ENCODE measurements at places on chromosomes 16 and 17.

- DNase-seq, result no peak
These were observed 7.3 kb upstream of the CD300H start for GRCh38 chr17:74574489-74575142.

- DNase-seq, result no peak
These were observed 77.2 kb downstream of the BRIP1 start for GRCh38 chr17:61786088-61786487.

GRCh38 chr17:77361986-77362620 lies 221.3 kb downstream of the SEC14L1 start:
- no peak for DNase-seq

DNA sequence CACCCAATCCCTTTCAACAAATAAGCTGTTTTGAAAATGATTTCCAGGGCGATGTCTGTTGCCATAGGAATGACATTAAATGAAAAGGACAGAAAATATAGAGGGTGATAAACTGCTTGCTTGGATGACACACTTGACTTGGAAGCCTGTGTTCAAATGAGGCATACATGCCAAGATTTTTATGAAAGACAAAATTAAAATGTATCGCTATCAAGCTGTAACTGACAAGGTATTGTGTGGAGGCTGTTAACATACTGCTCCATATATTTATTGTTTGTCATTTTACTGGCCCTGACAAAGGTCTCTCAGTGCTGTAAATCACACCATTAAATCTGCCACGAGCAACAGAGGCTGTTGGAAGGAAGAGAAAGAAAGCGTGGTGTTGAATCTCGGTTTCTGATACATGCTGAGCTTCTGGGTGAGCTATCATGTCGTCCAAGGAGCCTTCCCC lies 456.2 kb upstream of the SALL1 start:
- no peak for DNase-seq

- no peak for DNase-seq
These were observed 6.3 kb upstream of the GGA2 start for GRCh38 chr16:23516366-23517137.

DNA sequence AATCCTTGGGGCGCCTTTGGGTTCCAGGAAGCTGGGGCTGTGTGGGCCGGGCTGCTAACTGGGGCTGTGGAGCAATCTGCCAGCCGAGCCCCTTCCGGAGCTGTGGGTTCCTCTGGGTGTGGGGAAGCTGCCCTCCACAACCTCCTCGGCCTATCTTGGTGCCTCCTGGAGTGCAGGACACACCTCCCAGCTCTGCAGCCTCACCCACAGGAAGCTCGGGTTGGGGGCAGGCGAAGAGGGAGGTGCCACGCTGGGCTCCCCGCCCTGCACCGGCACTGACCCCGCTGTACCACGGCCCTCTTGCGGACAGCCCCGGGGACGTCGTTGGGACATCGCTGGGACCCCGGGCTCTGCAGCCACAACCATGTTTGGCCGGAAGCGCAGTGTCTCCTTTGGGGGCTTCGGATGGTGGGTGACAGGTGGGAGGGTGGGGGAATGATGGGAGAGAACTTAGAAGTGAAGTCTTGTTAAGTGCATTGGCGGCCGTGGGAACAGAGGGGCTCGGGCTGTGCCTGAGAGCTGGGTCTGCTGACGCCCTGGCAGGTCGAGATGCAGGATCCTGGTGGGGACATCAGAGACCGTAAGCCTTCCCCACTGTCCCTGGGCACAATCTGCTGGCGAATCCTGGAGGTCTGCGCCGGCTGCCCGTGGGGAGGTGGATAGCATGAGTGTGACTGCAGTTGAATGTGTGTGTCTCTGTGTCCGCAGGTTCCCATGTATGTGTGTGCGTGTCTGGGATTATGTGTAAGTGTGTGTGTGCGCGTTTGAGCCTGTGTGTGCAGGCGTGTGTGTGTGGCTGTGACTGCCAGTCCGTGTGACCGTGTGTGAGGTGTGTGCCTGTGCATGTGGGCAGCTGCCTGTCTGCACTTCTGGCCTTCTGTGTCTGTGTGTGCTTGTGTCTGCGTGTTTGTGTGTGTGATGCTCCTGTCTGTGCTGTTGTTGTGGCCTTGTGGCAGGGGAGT lies at the start of gene RAP1GAP2:
Gene RAP1GAP2 (plus strand): TSS at position 275 of the 962 bp plus-strand sequence. CDS start 90 bp downstream, at position 365.
- DNase-seq, result no peak

DNA sequence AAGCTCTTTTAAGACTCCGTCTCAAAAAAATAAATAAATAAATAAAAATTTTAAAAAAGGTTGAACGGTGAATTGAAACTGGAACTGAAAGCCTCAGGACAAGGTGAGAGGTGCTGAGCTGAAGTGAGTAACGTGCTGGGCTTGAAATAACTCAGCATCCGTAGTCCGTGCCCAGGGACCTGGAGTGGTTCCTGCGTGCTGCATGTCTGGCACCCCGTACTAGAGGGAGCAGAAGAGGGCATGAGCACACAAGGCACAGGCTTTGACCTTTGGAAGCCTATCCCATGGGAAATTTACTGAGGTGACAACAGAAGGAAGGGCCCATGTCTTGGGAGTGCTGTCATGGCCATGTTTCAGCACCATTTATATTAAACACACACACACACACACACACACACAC lies 4.5 kb upstream of the MEIOB start:
- DNase-seq, result no peak

GRCh38 chr16:339680-340079 lies 12.8 kb downstream of the AXIN1 start:
- no peak for DNase-seq

- DNase-seq, result no peak
These were observed 36.8 kb downstream of the TMEM132E start for GRCh38 chr17:34616148-34616547.

DNA sequence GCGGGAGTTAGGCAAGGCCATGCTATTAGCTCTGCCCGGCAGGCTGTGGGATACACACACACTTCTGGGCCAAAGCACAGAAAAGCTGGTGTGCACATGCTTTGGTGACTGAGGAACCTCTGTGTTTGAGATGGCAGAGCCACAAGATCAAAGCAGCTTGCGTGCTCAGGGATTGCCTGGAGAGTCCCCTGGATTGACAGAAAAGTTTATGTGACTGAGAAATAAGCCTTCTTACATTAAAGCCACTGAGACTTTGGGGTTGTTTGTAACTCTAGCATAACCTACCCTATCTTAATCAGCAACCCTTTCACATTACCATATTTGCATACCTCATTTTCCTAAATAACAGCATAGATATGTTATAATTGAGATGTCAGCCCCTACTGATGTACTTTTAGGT lies 69.3 kb downstream of the MYO1D start:
- DNase-seq, result no peak

- DNase-seq, result no peak
These were observed 230.0 kb downstream of the NTN1 start for GRCh38 chr17:9251273-9251672.

DNA sequence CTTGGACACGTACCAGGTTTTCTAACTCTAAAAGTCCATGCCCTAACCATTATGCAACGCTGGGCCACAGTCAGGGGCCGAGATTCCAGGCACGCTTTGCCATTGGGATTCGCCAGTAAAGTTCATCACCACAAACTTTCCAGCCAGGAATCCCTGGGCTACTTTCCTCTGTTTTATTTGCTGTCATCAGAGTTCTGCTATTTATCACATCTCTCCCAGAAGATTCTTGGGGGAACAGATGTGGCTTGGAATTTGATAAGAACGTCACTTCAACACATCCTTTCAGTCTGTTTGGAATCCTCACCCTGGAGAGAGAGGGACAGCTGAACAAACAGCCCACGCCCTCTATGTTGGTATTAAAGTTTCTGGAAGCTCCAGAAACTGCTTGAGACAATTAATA lies 109.6 kb upstream of the CACNG3 start:
- no peak for DNase-seq

GRCh38 chr17:14784997-14785696 lies 480.0 kb downstream of the PMP22 start:
- no peak for DNase-seq

DNA sequence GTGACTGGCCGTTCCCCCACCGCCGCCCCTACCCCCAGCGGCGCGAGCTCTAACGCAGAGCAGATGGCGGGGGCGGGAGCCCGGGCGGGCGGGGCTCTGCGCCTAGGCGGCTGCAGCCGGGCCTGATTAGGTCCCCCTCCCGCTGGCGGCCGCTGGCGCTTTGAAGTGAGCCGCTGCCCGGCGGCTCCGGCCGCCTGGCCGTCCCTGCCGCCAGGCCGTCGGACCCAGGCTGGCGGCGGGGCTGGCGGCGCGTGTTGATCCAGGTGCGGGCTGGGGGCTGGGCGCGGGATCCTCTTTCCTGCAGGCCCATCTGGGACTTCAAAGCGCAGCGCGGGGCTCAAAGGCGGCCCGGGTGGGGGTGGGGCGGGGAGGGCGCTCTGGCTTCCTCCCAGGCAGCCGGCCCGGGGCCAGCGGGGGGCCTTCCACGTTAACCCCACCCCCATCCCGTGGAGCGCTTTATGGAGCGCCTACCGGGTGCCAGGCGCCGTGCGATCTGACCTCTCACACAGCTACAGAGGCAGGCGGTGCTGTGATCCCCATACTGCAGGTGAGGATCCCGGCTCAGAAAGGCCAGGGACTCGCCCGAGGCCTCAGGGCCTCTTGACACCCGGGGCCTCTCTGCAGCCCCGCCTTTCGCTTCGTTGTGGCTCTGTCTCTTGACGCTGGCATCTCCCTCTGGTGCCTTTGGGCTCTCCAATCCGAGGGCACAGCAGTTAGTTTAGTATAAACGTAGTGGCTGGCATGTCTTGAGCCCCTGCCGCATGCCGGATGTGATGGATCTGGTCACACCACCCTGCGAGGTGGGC lies 80.0 kb upstream of the NKD1 start:
- no peak for DNase-seq

DNA sequence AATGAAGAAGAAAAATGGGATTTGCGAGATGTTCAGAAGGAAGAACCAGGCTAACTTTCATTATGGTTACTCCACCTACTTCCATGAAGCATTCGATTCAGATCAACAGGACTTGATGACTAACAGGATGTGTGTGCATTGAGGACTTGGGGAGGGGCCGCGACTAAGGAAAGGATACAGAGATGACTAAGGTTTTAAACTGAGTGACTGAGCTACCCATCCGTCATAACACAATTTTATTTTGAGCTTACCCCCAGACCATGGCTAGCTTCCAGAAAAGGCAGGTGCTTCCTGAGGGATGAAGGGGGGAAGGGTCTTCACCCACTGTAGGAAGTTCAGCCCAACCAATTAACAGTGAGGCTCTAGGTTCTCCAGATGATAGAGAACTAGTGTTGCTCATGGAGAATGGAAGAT lies 2.5 kb upstream of the CDYL2 start:
- peak; percentile 53 for DNase-seq

DNA sequence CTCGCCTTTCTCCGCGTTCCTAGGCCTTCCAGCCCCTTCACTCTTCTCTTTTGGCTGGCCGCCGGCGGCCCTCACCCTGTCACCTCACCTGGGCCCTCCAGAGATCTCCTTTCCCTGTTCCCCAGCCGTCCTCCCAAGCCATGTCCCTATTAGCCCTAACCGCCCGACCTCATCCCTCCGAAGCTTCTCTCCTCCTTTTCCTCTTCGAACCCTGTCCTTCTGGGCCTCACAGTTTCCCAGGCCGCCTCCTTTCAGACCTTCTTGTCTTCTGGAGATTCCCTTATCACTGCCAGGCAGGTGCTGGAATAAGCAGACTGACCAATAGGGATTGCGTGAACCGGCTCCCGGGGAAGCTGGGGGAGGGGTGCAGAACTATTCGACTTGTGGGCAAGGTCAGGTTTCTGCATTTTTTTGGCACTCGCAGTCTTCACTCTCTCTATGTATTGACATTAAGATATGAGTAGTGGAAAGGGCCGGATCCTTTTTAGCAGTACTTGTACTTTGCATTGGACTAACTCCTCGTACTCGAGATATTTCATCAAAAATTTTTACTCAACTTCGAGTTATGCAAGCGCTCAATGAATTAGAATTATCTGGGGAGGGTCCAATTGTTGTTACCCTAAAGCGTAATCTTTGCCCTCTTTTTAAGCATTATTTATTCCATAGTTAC lies 690 bp downstream of the RHOT1 start:
- DNase-seq, result peak; percentile 66

- peak; percentile 32 for DNase-seq
These were observed 6.2 kb upstream of the ZFHX3 start for GRCh38 chr16:73054125-73054484.

DNA sequence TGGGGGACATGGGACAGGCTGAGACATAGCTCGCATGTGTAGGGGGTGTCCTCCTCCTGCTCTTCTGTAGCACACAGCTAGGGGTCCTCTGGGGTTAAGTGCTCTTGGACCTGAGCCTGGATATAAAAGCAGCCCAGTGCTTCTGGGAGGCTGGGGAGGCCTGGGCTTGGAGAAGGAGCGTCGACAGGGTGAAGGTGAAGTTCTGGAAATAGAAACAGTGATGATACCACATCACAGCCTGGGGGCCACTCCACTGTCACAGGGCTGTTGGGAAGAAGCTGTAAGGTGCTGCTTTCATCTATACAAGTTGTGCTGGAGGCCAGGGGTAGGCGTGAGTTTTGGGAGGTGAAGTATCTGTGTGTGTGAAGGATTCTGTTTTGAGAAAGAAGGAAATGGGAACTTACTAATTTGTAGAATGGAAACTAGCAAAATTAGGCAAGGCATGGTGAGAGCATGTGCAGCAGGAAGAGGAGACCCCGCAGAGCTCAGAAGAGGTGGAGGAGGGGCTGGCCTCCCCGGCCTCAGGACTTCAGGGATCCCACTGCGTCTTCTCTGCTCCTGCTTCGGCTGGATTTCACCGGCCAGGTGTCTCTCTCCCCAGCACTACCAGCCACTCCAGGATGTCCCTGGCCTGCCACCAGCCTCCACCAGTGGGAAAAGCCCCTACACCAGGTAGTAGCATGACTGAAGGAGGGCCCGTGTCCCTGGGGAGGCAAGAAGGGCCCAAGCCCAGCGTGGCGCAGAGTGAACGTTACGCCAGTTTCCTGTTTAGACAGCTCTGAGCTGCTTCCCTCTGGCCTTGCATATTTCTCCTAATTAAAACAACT lies 19.4 kb downstream of the PLCG2 start:
- DNase-seq, result no peak

DNA sequence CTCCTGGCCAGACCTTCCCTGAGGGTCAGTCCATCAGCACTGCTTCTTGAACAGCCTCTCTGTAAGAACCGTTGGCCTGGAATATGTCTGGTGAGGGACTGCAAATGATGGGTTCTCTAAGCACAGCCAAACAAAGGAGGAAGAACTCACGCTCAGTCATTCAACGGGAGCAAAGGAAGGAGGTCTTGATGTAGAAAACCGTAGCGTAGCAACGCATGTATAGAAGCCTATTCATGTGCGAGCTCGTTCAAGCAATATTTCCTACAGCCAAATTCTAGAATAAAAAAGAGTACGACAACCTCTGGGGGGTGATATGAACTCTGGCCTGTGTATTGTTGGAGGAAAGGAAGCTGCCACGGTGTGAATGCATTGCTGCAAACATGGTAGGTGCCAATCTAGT lies 64.2 kb downstream of the RGS9 start:
- no peak for DNase-seq

GRCh38 chr17:48553190-48553547 lies 8.3 kb upstream of the HOXB2 start:
- no peak for DNase-seq

Data from cardiac fibroblast (primary cell).